ENCODE measurements at places on chromosomes 4 and X. TPM values are rescaled to one million over a fixed set of nuclear protein-coding genes. Genes with fewer than 3 reads are reported as not detected.

Gene ZNF718
- 11.6 TPM for total RNA-seq

Gene FAM47C
- total RNA-seq, result not detected

Gene IQSEC2
- 34.5 TPM for total RNA-seq

Gene GPR82
- 1.2 TPM for total RNA-seq

GRCh38 chr4:48033412-48033811 lies 16.8 kb downstream of the NIPAL1 start:
- no peak for DNase-seq

- no peak for DNase-seq
Measured at GRCh38 chrX:17432158-17432557, 57.2 kb downstream of the NHS start.

DNA sequence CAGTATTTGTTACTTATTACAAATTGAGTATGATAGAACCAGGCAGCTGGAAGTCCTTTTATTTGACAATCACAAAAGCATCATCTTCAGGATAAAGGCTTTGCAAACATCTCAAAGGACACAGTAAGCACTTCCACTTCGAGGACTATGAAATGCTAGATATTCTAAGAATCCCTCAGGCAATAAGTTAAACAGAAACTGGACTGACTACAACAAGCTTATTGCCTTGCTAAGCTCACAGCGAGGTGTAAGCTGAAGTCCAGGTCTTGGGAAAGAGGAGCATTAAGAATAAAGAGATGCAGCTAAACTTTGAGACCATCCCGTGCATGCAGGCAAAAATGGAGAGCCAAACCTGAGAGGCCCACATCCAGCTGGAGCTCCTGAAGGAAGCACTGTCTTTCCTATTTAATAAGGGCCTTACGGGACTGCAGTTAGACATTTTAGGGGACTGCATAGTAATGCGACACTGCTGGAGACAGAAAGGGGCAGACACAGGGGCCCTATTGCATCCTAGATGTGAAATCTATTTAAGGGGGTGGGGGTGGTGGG lies 38.7 kb downstream of the DCHS2 start:
- no peak for DNase-seq

- no peak for DNase-seq
Measured at GRCh38 chr4:102169345-102169744, 175.9 kb downstream of the SLC39A8 start.
